ENCODE measurements at places on chromosomes 6 and 20.

DNA sequence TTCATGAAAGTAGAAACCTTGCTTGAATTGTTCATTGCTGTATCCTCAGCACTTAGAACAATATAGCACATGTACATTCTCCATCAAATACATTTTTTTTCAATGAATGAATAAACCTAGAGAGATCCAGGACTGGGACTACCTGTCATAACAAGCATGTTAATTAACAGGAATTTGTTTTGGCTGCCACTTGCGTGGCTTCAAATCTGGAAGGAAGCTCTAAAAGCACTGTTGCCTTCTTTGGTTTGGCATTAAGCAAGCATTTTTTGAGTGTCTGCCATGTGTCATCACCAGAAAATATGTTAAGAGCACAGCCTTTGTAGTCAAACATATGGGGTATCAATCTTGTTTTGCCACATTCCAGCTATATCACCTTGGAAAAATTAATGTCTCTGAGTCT is 131.9 kb upstream of the BACH2 start:
- DNase-seq = no peak

DNA sequence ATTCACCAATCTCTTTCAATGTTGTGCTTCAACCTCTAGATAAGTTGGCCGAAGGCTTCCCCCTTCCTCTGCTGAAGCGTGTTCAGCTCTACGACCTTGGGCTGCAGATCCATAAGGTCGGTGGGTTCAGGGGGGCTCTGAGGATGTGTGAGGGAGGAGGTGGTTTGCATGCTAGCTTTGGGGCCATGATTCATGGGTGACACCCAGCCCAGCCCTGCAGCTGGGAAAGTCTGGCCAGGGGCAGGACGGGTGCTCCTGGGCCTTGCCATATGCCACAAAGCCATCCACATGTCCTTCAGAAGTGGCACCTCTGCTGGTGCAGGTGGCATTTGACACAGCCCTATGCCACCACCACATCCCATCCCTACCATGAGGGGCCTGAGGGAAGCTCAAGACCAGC is 27.6 kb downstream of the LBP start:
- DNase-seq = no peak

- peak; percentile 69 for DNase-seq
These were observed 2.6 kb downstream of the EPHA7 start for GRCh38 chr6:93416571-93417420.

DNA sequence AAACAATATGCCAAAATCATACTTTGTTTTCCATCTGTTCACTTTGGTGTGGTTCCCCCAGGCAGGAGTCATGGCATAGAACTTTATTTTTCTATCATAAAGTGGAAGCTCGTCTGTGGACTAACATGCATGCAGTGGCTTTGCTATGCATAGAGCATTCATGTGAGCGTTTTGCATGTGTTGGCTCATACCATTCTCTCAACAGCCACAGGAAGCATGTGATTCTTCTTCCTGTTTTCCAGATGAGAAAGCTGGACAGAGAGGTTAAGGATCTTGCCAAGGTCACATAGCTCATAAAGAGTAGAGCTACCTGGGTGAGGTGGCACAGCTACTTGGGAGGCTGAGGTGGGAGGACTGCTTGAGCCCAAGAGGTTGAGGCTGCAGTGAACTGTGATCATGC is 123.4 kb upstream of the HDGFL1 start:
- DNase-seq = no peak

DNA sequence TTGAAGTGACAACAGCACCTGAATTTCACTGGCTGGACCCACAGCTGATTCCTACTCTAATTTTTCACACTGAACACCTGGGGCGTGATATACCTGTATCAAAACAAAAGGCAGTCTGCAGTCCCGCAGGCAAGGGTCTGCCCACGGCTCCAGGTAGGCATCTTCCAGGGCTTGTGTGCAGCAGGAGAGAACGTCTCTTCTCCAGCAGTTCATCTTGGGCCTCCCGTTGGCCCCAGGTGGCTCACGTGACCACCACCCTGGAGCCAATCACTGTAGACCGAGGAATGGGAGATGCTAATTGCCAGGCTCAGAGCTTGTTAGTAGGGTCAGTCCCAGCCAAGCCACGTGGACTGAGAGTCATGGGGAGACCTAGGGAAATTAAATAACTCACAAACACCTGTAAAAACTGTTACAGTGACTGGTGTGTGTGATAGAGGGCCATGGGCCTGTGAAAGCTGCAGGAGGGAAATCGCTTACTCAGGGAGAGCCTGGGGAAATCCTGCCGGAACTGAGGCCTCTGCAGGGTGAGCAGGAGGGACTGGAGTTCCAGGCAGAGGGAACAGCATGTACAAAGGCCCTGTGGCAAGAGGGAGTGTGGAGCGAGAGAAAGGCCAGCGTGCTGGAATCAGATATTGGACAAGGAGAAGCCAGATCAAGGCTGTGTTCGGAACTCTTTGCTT is 83.4 kb downstream of the EYA2 start:
- no peak for DNase-seq

- DNase-seq = no peak
These were observed 19.3 kb downstream of the RAB22A start for GRCh38 chr20:58328836-58329235.

DNA sequence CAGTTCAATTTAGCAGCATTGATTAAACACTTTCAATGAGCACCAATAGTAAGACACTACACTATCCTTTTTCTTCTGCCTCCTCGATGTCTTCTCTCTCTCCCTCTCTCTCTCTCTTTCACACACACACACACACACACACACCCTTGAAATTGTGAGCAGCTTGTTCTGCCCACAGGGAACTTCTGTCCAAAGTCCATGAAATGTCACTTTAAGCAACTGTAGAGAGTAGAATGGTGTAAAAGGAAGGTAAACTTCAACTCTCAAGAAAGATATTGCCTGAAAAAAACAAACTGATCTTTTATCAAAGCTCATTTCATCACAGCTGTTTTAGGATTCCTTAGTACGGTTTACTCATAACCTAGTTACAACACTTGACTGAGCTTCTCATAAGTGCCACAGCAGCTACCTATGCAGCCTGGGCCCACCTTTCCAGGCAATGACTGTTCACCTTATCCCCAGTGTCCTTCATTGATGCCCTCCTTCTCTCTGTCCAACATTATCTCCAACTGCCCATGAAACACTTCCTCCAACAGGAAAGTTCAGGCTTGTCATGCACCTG is 107.0 kb downstream of the TNFRSF21 start:
- DNase-seq = no peak

GRCh38 chr6:14379568-14379967 is 262.0 kb downstream of the CD83 start:
- no peak for DNase-seq

DNA sequence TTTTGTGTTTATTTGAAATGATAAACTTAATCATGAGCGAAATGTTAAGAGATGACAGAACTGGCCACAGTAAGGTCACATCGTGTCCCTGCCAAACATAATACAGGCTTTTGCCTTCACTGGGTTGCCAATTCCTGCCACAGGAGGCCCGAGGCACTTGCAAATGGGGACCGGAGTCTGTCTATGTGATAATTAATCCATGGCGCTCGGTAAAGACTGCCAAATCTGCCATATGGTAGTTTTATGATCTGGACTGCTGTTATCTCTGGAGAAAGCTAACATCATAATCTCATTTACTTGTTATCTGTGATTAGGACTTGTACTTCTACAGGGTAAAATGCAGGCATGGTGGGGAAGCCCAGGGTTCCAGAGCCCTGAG is 170.5 kb upstream of the TSHZ2 start:
- DNase-seq = no peak

- DNase-seq = peak; percentile 36
These were observed 5.5 kb upstream of the HLA-E start for GRCh38 chr6:30483677-30484279.

DNA sequence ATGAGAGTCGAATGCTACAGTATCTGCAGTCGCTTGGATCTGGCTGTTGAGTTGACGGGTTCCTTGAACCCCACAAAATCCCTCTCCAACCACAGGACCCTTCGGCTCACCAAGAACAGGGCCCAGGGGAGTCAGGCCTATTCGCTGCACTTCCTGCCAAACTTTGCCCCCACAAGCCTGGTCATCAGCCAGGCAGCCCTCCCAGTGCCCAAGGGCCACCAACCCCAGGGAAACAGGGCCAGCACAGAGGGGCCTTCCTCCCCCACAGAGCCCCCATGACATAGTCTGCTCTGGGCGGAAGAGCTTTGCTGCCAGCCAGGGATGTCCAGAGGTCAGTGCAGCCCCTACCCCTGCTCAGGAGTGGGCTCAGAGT is 34.5 kb upstream of the MRGBP start:
- DNase-seq = no peak

- DNase-seq = no peak
These were observed 286.6 kb downstream of the TSHZ2 start for GRCh38 chr20:53258741-53259140.

DNA sequence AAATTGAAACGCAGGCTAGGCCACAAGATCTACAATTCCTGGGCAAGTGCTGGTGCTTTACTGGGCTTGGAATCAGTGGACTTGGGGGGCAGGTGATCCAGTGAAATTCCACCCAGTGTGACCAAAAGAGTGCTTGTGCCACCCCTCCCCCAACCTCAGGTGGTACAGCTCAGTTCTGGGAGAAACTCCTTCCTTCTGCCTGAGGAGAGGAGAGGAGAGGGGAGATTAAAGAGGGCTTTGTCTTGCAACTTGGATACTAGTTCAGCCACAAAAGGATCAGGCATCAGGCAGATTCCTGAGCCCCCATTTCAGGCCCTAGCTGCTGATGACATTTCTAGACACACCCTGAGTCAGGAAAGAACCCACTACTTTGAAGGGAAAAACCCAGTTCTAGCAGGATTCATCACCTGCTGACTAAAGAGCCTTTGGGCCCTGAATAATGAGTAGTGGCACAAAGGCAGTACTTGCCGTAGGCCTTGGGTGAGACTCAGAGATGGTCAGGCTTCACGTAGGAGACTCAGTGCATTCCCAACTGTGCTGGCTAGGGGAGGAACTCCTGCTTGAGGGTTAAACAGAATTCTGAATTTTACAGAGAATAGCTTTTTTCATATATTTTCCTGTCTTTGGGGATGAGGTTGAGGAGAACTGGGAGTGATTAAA is 446.7 kb downstream of the BMP2 start:
- no peak for DNase-seq

DNA sequence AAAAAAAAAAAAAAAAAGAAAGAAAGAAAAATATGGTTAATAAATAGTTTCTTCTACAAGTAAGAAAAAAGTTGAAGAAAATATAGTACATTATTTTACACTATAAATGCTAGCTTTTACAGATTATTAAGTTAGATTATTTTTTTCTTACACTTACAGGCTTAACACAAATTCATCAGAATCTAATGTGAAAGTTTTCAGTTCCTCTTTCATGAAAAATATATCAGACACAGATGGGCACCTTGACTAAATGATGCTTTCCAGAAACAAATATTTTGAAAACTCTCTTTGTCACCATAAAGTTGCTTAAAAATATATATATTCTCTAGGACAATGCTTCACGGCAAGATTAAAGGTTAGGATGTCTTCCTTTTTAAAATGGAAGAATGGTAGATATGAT is 321.8 kb upstream of the HSF2 start:
- no peak for DNase-seq

GRCh38 chr6:52483671-52484003 is 63.5 kb downstream of the EFHC1 start:
- no peak for DNase-seq

GRCh38 chr6:167898673-167899311 is 72.1 kb downstream of the AFDN start:
- no peak for DNase-seq

- DNase-seq = no peak
These were observed 25.4 kb upstream of the FOXF2 start for GRCh38 chr6:1363729-1364572.

DNA sequence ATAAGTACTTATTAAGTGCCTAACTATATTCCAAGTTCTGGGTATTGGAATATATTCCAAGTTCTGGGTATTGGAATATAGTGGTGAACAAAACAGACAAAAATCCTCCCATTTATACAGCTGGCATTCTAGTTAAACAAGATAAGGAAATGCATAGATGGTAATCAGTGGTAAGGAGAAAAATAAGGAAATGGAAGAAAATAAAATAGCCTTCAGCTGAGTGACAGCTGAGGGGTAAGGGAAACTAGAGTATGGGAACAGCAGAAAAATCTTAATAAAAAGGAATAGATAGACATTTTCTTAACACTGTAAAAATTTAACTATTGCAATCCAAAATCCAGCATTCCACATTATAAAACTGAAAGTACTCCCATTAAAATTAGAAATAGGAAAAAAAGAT is 17.2 kb upstream of the WFDC10A start:
- no peak for DNase-seq

Measured in nephron progenitor cell (in vitro differentiated cells).